ENCODE measurements at places on chromosomes 7 and 10. TPM values are rescaled to one million over a fixed set of nuclear protein-coding genes. Genes with fewer than 3 reads are reported as not detected.

OPN4 gene
- not detected for total RNA-seq

CALHM1 gene
- not detected for total RNA-seq

CDK6 gene
- total RNA-seq: 66.1 TPM

CAMK2B gene
- total RNA-seq: 0.06 TPM
